Astrocyte of the cerebellum (primary cell): ENCODE measurements at places on chromosomes 12 and 14.
A peak's percentile ranks its signal among the peaks of the same experiment; 100 is the strongest.

GRCh38 chr14:32602699-32603098, 273.6 kb downstream of the AKAP6 start:
- DNase-seq = no peak

DNA sequence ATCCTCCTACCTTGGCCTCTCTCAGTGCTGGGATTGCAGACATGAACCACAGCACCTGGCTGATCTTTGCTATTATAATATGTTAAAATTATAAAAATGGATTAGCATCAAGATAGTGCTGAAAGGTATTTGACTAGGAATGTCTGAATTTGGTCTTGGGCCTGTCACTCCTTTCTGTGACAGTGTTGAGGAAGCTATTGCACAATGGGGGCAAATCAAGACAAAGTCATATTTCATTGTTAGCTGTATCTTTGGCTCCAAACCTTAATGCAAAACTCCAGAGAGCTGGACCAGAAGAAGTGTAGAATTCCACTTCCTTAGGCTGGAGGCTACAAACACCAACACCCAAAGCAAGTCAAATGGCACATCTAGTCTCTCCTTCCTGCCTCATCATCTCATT, 42.2 kb downstream of the ZCRB1 start:
- no peak for DNase-seq

DNA sequence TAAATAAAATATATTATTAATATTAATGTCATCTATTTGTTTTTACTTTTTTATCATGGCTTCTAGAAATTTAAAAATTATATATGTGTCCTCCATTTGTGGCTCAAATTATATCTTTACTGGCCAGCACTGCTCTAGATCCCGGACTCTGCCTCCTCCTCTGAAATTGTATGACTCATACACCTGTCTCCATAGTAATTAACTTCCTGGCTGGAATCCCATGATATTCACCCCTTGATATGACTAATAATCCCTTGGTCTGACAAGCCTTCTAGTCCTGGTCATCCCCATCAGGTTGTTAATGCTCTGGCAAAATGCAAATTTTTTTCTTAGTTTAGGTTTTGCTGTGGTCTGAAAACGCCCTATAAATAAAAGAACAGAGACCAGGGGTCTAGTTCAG, 116.2 kb downstream of the BMP4 start:
- DNase-seq = no peak

DNA sequence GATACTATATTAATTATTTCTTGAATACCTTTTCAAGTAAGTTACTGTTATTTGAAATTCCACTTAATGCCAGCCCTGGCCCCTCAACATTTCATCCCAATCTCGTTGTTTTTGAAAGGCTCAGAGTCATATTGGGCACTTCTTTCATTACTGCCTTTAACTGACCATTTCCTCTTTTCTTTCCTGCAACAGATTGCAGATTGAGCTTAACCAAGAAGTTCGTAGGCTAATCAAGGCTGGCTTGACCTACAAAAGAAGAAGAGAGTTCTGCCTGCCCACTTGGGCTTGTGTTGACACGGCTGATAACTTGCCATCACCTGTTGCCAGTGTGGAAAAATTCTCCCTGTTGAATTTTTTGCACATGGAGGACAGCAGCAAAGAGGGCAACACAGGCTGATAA, 91.0 kb downstream of the FLRT2 start:
- no peak for DNase-seq

DNA sequence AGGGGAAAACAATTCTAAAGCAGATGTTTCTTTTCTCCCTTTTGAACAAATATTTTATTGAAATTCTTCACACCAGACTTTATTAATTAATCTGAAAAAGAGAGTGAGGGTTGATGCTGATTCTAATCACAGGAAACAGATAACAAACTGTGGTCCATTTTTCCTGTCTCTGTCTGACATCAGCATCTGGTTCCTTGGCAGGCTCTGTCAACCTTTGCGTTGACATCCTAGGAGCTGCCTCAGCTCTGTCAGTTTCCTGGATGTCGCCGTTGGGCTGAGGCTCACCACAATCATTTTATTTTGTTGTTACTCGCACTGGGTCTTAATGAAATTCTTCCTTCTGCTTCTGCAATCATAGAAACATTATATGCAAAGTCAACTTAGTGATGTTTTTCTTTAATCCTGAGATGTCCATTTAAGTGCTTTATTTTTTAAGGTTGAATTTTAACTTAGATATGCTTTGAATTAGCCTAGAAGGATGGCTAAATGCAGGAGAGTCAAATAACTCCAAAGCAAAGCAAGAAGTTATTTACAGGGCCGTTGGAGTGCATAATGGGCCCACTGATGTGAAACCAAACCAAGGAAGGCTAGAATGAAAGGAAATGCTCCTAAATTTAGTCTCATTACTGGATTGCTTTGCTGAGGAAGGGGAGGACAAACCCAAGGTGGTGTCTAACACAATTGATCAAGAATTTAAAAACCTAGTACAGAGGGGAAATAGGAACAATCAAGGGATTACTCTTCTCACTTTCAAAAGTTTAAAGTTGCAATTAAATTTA, 542.4 kb downstream of the FLRT2 start:
- no peak for DNase-seq

GRCh38 chr12:109580272-109580671, 6.7 kb downstream of the MVK start:
- no peak for DNase-seq

GRCh38 chr12:52801773-52802172, 5.9 kb upstream of the KRT3 start:
- no peak for DNase-seq

GRCh38 chr12:108589028-108589839, 8.7 kb downstream of the TMEM119 start:
- DNase-seq = peak; percentile 59

DNA sequence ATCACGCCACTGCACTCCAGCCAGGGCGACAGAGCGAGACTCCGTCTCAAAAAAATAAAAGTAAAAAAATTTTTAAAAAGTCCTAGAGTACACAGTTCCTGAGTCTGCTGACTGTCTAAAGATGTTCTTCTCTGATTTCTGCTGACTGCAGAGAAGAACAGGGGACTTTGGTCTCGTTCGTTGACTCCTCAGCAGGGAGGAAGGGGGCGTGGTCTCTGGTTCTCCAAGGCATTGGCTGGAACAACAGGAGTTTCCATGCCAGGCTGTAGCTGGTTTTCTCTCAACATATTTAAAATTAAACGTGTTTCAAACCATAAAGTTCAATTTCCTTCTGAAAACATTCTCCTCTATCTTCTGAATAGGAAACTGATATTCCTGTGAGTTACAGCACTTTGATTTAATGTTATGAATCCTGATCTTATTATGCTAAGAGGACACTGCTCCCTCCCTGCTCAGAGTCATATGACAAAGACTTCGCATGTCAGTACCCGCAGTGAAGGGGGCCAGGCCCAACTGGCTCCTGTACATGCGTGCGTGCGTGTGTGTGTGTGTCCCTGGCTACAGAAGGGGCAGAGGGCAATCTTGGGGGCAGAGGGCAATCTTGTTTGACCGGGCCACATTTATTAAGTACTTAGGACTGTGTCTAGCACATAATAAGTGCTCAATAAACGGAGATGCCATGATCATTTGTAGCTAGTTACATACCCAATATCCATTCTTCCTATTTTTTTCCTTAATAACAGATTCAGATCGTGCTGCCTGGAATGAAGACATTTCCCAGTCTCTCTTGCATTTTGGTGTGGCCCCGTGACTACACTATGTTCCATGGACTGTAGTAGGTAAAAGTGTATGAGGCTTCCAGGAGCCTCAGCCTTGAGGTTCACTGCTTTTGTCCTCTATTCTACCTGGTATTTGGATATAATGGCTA, 16.5 kb upstream of the HNF1A start:
- DNase-seq = no peak

DNA sequence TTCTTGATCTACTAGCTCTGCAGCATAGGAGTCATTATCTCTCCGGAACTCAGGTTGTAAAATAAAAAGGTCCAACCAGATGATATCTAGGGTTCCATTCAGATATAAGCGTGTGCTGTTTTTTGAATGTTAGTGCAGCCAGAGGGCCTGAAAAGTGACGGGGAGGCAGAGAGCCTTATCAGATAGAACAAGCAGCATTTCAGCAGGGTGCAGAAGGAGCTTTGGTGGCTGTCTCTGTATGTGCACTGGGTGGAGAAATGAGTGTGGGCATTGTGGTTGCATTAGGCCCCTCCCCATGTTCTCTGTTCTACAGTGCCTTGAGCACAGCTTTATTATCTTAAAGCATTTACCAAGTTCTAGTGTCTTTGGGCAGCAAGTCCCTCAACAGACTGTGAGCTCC, 275.1 kb downstream of the NRXN3 start:
- DNase-seq = no peak

- DNase-seq = no peak
Measured at GRCh38 chr12:38838056-38838850, 67.1 kb downstream of the CPNE8 start.

- DNase-seq = no peak
Measured at GRCh38 chr12:98388126-98388525, 127.3 kb upstream of the TMPO start.

DNA sequence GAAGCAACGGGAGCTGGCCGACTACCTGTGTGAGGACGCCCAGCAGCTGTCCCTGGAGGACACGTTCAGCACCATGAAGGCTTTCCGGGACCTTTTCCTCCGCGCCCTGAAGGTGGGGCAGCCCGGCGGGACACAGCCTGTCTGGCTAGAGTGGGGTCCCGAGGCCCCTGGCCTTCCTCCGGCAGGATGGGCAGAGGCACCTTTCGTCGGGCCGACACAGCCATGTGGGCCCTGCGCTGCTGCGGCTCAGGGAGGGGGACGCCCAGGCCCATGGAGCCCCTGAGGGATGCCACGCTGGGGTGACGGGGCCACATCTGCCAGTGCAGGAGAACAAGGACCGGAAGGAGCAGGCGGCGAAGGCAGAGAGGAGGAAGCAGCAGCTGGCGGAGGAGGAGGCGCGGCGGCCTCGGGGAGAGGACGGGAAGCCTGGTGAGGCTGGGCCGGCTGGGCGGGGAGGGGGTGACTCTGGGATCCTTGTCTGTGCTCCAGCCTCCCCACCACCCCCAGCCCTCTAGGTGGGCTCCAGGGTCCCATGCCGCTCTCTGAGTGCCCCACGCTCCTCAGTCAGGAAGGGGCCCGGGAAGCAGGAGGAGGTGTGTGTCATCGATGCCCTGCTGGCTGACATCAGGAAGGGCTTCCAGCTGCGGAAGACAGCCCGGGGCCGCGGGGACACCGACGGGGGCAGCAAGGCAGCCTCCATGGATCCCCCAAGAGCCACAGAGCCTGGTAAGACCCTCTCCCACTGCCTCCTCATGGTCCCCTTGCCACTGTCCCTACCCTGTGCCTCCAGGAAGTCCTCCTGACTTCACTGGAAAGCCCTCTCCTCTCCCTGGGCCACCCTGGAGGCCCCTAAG, 10.9 kb upstream of the ADSS1 start:
- DNase-seq = no peak

DNA sequence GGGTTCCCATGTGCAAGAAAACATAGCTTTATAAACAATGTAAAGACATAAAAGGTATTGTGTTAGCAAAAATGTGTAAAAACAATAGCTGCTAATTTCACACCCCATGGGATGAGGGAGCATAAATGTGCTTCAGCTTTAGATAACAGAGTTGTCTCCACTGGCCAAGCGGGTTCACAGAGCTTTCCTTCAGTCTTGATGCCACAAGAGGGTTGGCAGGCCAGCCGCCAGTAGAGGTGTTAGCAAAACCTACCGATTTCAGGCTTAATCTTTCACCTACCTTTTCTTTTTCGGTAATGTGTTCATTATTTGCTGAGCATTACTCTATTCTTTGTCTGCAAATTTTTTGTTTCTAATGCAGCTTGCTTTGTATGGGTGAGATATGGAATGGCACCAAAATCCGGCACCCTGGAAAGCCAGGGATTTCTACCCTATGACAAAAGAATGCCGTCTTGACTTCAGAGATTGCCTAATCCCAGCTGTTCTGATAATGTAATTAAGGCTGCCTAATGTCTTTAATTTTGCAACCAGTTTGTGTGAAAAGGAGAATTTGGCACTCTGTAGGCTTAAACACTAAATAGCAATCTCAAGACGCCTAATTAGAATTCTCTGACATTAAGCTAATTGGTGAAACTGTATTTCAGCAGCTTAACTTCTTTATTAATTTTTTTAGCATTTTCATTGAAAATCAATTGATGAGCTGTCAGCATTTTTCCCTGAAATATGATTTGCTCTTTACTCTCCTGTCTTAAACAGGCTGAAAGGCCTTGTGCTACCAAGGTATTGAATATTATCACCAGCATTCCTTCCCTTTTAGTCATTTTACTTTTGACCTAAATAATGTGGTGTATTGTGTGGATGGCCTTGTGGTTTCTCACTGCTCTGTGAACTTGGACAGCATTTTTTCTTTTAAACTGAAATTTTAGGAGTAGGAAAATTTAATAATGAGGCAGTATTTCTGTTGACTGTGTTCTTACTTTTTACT, 60.7 kb downstream of the POLR3B start:
- peak; percentile 81 for DNase-seq

DNA sequence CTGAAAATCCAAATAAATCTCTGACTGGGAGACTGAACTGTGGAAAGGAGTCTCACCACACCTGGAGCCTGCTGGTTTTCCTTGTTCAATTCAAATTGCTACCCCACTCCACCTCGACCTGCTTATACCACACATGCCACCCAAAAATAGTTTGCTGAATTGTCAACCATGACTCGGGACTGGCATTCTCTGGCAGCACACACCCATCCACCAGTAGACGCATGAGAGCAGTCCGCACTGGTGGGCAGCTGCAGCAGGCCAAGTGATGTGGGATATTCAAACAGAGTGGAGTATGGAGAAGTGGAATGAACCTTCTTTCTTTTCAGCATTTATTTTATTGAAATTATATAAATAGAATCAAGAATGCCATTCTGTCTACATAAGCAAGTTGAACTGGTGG, 38.7 kb upstream of the SYCP3 start:
- DNase-seq = no peak

DNA sequence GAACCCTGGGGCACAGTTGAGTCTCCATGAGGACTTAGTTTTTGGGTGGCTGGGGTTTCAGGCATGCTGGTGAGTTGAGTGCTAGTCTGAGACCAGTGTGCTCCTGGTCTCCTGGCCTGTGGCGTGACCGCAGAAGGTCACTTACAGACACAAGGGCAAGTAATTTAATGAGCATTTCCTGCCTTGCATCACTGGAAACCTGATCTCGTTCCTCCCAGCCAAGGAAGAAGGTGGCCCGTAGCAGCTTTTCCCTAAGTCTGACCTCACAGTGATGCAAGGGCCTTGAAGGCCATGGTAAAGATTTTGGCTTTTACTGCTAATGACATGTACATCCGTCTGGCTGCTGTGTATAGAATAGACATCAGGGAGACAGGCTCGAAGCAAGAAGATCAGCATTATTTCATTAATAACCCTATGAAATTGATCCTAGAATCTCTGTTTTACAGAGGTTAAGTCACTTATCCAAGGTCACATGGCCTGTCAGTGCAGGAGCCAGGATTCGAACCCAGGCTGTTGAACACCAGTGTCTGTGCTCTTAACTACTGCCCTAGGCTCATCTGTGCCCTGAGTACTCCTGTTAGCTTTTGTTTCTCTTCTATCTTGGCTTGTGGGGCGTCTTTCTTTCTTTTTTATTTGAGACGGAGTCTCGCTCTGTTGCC, 4.6 kb downstream of the TMEM120B start:
- no peak for DNase-seq

GRCh38 chr14:92489394-92490238, 24.0 kb upstream of the RIN3 start:
- no peak for DNase-seq
